ENCODE measurements at places on chromosomes 7 and 10. TPM values are rescaled to one million over a fixed set of nuclear protein-coding genes. Genes with fewer than 3 reads are reported as not detected.

GRCh38 chr7:91814189-91814588 is 66.3 kb downstream of the MTERF1 start:
- DNase-seq: no peak

DNA sequence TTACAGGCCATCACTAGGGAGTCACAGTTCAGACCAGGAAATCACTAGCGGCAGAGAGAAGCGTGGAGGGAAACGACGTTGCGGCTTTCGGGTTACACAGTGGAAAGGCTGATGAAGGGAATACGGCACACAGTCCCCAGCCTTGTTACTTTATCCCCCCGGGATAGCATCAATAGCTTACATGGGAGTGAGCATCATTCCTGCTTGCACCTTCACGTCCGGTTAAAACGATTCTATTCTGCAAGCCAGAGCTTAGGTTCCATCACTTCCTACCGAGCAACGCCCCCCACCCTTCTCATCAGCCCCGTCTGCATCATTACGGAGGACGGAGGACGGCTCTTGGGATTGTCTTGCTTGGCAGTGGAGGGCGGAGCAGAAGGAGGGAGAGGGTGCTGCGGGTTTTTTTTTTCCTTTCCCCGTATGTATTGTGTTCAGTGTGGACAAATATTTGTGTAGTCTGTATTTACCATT is 124.9 kb downstream of the CLEC2L start:
- no peak for DNase-seq

The C10orf71 gene
- not detected for total RNA-seq

- DNase-seq: no peak
These were observed 57.4 kb upstream of the HECTD2 start for GRCh38 chr10:91352760-91353159.

The BLOC1S2 gene
- total RNA-seq: 23.8 TPM

The POM121 gene
- total RNA-seq: 31.6 TPM

The OR2A42 gene
- not detected for total RNA-seq

DNA sequence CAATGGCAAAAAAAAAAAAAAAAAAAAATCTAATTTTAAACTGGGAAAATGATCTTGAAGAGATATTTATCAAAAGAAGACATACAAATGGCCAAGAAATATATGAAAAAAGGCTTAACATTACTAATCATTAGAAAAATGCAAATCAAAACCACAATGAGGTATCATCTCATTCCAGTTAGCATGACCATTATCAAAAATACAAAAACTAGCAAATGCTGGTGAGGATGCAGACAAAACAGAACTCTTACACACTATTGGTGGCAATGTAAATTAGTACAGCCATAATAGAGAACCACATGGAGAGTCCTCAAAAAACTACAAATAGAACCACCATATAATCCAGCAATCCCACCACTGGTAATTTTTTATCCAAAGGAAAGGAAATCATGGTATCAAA is 489.6 kb downstream of the TNS3 start:
- DNase-seq: no peak

The PRSS58 gene
- total RNA-seq: not detected

- DNase-seq: no peak
These were observed 232.6 kb upstream of the AUTS2 start for GRCh38 chr7:69365651-69366192.

DNA sequence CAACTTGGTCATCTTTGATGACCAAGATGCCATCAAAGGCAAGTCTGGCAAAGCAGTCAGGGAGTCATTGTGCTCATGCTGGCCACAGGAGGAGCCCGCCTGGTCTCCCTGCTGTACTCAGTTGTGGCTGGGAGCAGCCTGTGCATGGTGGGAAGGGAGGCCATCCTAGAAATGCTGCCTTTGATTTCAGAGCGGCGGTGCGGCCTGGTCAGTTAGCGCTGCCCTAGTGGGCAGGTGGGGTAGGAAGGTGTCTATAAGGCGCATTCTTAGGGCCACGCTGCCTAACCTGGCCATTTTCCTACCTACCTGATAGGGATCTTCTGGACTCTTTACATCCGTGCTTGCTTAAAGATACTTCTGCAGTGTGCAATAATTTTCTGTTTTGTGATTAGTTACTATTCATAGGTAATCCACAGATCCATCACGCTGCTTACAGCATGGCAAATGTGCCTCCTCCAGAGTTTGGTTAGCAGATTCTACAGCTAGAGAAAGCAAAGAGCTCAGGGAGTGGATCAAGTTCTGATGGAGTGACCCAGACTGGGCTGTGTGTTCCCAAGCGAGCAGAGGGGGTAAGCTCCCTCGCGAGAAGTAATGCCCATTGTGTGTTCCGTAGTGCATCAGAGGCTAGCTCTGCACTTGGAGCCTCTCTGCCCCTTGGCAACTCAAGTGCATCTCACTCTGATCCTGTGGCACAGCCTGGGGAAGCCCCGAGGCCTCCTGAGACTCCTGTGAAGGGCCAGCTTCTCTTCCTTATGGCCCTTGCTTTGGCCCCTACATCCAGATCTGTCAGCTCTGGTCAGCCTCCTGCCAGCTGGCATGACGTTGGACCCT is 970.1 kb upstream of the ZNF722 start:
- no peak for DNase-seq

- no peak for DNase-seq
These were observed 55.8 kb upstream of the CDCA7L start for GRCh38 chr7:22001345-22002004.

- no peak for DNase-seq
These were observed 46.6 kb upstream of the ABLIM1 start for GRCh38 chr10:114704679-114705078.

DNA sequence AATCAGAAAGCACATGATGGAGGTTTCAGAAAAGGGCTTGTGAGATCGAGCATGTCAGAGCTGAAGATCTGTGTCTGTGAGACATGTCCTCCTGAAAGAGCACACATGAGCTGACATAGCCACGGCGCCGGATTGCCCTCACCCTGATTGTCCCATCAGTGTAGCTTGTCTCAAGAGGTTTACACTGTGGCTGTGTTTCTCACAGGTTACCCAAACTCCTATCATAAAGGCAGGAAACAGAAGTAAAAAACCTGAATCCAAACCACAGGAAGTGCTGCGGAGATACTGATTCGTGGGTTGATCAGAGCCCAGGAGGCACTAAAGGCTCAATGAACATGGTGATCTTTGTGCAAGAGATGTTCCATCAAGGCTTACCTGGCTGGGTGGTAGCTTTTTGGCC is 3.9 kb upstream of the ATP6V0E2 start:
- no peak for DNase-seq

GRCh38 chr7:42673951-42674350 is 237.9 kb downstream of the C7orf25 start:
- DNase-seq: no peak

The ACSL5 gene
- 258 TPM for total RNA-seq

DNA sequence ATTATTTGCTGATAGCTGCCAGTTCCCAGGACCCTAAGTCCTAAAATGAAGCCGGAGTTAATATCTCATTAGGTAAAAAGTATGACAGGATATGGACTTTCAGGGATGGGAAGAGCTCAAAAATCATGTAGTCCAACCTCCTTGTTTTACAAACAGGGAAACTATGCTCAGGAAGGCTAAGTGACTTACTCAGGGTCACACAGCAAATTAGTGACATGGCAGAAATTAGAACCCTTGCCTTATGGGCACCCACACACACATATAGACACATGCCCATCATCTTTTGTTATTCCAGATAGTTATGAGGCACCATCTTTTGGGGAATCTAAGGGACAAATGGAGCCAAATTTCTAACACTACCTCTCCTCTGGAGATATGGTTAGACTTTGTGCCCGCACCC is 91.2 kb upstream of the ARID5B start:
- DNase-seq: no peak

DNA sequence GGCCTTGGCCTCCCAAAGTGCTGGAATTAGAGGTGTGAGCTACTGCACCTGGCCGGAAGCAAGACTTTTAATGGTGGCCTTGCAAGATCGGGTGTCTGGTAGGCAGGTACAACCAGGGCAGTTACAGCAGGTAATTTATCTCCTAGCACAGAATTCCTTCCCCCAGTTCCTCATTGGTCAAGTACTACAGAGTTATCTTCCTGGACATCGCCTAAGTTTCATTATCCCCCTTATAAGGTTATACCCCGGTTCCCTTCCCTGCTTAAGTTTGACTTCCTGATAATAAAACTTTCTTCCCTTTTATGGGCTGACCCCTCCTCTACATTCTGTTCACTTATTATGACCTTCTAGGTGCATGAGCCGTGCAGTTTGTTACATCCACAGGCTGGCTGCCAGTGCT is 19.0 kb upstream of the CYP3A43 start:
- DNase-seq: no peak

GRCh38 chr10:18209241-18209640 is 69.0 kb downstream of the CACNB2 start:
- no peak for DNase-seq

DNA sequence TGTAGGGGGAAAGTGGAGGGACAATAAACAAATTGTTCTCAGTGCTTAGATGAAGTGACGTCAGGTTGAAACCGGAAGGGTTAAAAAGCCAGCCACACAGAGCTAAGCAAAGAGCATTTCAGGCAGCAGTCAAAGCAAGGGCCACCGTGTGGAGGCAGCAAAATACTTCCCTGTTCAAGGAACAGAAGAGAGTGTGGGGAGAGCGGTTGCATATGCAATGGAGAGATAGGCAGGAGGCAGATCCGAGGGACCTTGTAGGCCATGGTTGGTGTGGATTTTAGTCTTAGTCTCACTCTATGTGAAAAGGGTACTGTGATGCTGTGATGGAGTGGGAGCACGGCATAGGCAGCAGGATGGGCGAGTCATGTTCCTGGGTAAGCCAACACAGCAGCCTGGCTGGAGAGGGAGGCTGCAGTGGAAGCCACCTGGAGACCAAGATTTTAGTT is 3.8 kb upstream of the STN1 start:
- DNase-seq: peak; percentile 67

The ADARB2 gene
- total RNA-seq: 0.31 TPM

DNA sequence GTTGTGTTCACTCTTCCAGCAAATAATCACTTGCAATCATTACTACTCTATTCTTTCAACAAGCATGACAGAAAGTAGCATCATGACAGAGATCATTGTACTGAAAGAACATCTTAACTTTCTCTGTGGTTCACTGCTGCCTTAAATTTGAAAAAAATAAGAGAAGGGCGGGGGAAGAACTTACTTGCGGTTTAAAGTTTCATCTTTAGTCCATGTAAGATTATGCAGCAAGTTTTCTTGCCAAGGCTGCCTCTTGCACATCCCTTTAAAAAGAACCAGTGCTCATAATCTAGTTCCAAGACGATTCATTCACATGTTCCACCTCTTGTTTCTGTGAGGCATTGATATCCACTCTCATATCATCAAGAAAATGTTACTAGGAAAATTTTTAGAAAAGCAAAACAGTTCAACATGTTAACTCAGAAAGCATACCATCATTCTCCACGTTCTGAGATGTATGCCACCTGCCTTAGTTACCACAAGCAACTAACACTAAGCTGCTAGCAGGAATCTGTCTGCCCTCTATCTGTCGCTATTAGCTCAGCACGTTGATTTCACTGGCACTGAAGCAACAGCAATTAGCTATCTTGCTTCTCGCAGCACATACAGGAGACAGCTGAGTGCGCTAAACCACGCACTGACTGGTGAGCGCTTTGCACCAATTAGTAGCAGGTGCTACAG is at the start of gene PCDH15:
PCDH15 (minus strand) TSS at position 491 of the 681 bp plus-strand sequence. CDS start 136,969 bp downstream, outside the sequence.
- no peak for DNase-seq

The GPR15LG gene
- total RNA-seq: 467 TPM

The SYNPO2L gene
- total RNA-seq: not detected

GRCh38 chr7:87600130-87601124 is at the start of gene ABCB1:
TSS of gene ABCB1 (minus strand) at chr7:87600884. CDS start at chr7:87600184, 700 bp downstream.
- DNase-seq: peak; percentile 86

DNA sequence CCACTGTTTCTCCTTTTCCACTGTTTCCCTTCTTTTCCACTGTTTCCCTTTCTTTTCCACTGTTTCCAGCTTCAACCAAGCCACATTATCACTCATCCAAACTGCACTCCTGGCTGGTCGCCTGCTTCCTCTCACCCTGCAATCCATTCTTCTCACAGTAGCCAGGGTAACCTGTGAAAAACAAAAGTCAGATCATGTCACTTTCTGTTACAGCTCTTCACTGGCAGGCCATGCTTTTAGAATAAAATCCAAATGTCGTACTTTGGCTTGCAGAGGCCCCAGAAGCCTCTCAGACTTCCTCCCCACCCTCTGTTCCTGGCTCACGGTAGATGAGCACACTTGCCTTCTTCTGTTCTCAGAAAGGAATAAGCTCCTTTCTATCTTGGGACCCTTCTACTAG is 33.9 kb downstream of the STARD3NL start:
- no peak for DNase-seq

DNA sequence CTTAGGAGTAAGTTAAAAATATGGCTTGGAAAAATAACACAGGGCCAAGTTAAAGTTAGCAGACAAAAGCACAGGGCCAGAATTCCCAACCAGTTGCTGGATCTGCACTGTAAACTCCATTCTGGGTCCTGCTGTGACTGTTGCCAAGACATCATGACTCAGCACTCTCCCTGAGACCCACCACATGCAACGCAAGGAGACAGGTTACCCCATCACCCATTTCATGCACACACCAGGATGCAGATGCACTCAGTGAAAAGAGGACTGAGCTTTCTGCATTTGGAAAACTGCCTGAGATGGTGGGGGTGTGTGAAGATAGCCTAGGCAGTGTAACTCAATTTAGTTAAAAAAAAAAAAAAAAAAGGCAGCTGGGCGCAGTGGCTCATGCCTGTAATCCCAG is 97.6 kb upstream of the ZNF438 start:
- DNase-seq: peak; percentile 24

The TAS2R3 gene
- 2.7 TPM for total RNA-seq

The SKAP2 gene
- total RNA-seq: 40.3 TPM

The TAS2R4 gene
- 1.1 TPM for total RNA-seq

DNA sequence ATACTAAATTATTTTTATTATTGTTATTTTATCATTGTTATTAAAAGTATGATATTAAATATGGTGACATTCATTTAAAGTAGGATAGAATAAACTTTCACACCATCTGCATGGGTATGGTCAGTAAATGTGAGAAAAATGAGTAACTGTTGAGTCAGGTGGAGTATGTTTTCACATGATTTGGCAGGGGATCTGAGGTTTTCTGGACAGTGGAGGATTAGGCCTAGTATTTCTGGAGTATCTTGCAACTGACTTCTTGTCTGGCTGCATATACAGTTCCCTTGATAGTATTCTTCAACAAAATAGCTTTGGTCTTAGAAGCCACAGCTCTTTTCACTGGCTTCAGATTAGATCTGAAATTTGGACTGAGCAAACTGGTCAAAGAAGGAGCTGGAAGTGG is 54.5 kb downstream of the GBF1 start:
- DNase-seq: no peak

The KLF14 gene
- total RNA-seq: not detected

The CPA5 gene
- not detected for total RNA-seq

GRCh38 chr7:39637400-39637799 is 14.0 kb downstream of the RALA start:
- DNase-seq: no peak

GRCh38 chr7:22867003-22867402 is 44.4 kb upstream of the TOMM7 start:
- no peak for DNase-seq
